ENCODE measurements at places on chromosomes 12 and 14.
A peak's percentile ranks its signal among the peaks of the same experiment; 100 is the strongest.

DNA sequence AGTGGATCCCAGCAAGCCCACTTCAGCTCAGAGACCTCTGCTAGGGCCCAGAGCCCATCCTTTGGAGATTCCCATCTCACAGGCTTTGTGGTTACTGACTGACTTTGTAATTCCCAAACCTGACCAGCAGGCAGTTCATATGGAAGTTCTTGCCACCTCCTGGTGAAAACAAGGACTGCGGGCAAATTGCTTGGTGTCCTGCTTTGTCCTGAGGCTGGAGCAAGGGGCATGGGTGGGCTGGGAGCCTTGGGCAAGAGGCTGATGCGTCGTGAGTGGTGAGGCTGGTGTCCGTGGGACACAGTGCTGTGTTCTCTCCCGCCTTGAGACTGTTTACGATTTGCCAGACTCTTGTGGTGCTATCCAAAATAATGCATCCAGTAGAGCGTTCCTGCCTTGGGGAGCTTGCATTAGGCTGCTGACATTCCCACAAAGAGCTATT lies 91.0 kb downstream of the LRRC74A start:
- H3K27ac ChIP-seq, result peak overlapping the region; percentile 70
- DNase-seq, result peak; percentile 82
- H3K4me1 ChIP-seq, result peaks cover 50% of the 10 kb centered on the region
- H3K4me3 ChIP-seq, result no peak overlapping the region
- H3K27me3 ChIP-seq, result no peaks in the 10 kb centered on the region

DNA sequence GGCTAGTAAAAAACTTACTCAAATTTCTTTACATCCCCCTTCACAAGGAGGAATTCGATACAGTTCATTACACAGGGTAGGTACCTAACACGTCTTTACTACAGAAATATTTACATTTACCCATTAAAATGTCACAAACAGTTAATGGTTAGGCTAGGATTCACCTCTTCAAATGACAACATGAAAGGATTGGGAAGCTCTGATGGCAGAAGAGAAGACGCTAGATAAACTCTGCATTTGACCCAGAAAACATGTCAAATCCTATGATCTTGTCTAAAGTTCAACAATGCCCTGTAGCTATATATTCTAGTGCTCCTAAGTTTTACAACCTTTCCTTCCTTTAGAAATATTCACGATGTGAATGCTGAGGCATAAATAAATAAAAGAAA lies 64.8 kb downstream of the DENND5B start:
- no peaks in the 10 kb centered on the region for H3K27me3 ChIP-seq
- DNase-seq, result no peak
- no peaks in the 10 kb centered on the region for H3K36me3 ChIP-seq
- H3K4me1 ChIP-seq, result peaks cover 38% of the 10 kb centered on the region
- no peak overlapping the region for H3K27ac ChIP-seq
- H3K4me3 ChIP-seq, result no peak overlapping the region

DNA sequence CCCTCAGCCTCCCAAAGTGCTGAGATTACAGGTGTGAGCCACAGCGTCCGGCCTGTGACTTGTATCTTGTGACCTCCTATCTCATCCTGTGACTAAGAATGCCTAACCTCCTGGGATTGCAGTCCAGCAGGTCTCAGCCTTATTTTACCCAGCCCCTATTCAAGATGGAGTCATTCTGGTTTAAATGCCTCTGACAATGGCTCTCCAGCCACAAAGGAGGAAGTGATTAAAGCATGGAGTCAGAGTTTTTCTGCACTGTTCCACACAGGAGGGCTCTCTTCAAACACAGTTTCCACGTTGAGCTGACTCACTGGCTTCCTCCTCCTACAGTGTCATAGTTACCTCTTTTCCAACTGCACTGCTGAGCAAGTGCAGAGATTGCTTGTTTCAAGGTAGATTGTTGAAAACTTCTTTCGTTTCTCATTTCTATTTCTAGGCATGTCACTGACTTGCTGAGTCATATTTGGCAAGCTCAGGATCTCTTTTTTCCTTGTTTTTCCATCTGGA lies 383.8 kb downstream of the PCNX1 start:
- no peak for DNase-seq
- no peak overlapping the region for H3K27ac ChIP-seq
- no peaks in the 10 kb centered on the region for H3K4me1 ChIP-seq
- no peak overlapping the region for H3K4me3 ChIP-seq
- no peaks in the 10 kb centered on the region for H3K27me3 ChIP-seq

- H3K36me3 ChIP-seq, result no peaks in the 10 kb centered on the region
- H3K27ac ChIP-seq, result no peak overlapping the region
- H3K4me3 ChIP-seq, result no peak overlapping the region
- no peaks in the 10 kb centered on the region for H3K27me3 ChIP-seq
- no peak for DNase-seq
Measured at GRCh38 chr14:64760916-64761315, 56.7 kb downstream of the PLEKHG3 start.

DNA sequence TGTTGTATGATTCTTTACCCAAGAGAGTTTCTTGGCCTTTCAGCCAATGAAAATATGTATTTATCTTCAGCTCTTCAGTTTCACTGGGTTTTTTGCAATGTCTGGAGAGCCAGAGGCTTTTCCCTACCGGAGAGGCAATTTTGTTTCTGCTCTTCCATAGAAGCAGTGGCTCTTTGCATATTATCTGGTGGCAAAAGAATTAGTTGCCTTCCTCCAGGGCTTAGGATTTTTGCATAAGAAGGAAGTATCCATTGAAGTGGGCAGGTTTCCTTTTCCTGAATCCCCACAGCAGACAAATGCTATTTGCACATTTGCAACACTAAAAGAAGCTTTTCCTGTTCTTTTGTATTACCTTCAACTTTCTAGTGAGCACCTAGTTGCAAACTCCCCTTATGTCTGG lies 75.2 kb downstream of the NTS start:
- no peaks in the 10 kb centered on the region for H3K27me3 ChIP-seq

- H3K36me3 ChIP-seq, result no peaks in the 10 kb centered on the region
- H3K4me3 ChIP-seq, result no peak overlapping the region
Measured at GRCh38 chr14:36866867-36867266, 205.2 kb downstream of the PAX9 start.

- peaks cover 20% of the 10 kb centered on the region for H3K4me1 ChIP-seq
- no peak overlapping the region for H3K27ac ChIP-seq
- H3K36me3 ChIP-seq, result no peaks in the 10 kb centered on the region
- no peak overlapping the region for H3K4me3 ChIP-seq
- no peak for DNase-seq
- H3K27me3 ChIP-seq, result no peaks in the 10 kb centered on the region
Measured at GRCh38 chr14:77088645-77089044, 9.4 kb upstream of the CIPC start.

DNA sequence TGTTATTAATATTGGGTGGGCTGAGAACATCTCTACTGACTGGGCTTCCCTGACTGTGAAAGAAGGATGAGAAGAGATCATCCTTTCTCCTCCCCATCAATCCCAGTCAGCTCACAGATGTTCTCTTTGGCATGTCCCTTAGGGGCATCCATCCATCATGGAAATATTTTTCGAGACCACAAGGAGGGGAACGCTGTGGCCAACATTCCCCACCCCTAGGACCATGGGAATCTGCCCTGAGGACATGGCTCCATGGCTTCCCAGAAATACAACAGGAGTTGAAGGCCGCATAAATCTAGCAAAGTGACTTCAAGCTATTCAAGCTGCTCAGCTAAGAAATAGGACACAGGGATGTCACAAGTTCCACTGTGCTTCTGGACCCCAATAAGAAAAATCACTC lies 456.8 kb downstream of the MED13L start:
- no peaks in the 10 kb centered on the region for H3K27me3 ChIP-seq
- no peaks in the 10 kb centered on the region for H3K36me3 ChIP-seq
- no peak overlapping the region for H3K4me3 ChIP-seq
- no peak overlapping the region for H3K27ac ChIP-seq

DNA sequence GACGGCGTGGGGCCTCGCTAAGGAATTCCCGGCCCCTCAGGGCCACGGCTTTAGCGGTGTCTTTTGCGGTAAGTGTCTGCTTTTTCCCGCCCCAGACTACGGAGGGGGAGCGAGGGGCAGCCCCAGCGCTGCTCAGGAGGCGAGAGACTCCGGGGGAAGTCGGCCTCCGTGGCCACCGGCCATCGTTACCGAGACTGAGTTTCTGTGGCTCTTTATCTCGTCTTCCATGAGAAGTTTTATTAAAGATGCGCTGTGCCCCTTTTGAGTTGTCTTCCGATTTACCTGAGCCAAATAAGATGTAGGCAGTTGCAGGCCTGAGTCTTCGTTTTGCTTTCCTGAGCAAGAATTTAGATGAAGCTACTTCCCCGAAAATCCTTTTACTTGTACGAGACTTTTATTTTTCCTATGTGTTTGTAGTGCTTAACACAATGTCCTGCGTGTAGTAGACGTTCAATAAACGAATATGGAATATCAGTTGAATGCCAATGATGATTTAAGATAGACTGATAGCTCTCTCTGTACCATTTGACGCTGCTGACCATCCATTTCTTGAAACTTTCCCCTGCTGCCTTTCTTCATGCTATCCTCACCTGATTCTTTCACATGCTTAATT lies 462 bp downstream of the SRP54 start:
- no peak for DNase-seq
- no peaks in the 10 kb centered on the region for H3K36me3 ChIP-seq
- peak overlapping the region; percentile 83 for H3K4me3 ChIP-seq
